ENCODE measurements at places on chromosomes 7 and 10.

- peak; percentile 5 for DNase-seq
These were observed 271.1 kb upstream of the SEMA3D start for GRCh38 chr7:85457911-85458310.

- DNase-seq = no peak
These were observed 55.3 kb downstream of the TEX36 start for GRCh38 chr10:125627646-125628045.

DNA sequence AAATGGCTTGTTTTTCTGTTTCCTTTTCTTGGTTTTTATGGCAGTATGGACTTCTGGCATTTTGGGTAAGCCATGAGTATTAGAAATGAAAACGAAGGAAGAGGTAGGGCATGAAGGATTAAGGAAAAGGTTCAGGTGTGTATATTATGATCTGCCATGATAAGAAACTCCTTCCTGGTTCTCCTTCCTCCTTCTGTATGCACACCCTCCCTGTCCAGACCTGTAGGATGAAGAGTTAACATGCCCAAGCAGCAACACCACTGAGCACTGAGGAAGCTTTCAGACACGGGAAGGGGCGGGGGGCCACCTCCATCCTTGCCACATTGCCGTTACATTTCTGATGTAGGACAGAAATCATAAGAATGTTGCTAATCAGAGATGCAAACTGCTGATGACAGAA, 361.0 kb upstream of the ZMIZ1 start:
- no peak for DNase-seq

DNA sequence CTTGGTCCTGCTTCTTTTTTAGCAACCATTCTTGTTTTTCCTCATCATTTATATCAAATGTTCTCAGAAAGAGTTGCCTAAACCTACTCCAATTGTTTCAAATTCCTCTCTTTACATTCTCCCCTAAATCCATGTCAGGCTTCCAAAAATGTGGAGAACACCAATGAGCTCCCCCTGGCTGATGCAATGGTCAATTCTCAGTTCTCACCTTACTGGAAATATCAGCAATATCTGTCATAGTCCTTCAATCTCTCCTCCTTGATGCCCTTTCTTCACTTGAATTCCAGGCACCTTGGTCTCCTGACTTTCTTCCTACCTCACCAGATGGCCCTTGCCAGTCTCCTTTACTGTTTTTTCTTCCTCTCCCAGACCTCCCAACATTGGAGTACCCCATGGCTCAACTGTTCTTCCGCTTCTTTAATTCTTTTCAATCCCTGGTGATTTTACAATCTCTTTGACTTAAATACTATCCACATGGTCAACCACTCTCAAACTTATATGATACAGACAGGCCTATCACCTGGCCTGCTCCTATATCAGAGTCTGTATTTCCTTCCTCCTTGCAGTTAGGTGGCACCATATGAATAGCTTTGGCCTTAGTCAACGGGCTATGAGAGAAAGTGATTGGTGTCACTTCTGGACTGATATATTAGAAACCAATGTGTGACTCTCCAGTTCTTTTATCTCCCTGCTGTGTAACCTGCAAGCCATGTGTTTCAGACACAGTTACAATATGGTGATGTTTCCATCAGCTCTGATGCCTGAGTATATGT, 47.4 kb upstream of the CAV2 start:
- no peak for DNase-seq

GRCh38 chr10:126090911-126091728, 194.8 kb downstream of the FANK1 start:
- DNase-seq = peak; percentile 71

- DNase-seq = no peak
These were observed 218.2 kb downstream of the ZNF248 start for GRCh38 chr10:37639200-37639599.

DNA sequence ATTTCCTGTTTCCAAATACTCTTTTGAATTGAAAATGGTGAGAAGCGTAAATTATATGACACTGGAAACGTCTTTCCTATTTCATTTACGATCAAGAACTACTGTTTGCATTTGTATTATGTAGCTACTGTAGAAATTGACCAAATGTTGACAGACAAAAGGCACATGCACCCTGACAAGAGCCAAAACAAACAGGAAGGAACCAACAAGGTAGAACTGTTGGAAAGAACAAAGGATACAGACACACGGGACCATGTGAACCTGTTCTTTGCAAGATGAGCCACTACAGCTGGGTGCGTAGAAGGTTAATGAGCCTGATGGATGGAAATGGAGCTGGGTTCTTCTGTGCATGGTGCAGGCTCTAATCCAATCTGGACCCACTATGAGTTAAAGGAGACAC, 48.4 kb upstream of the FZD8 start:
- no peak for DNase-seq

DNA sequence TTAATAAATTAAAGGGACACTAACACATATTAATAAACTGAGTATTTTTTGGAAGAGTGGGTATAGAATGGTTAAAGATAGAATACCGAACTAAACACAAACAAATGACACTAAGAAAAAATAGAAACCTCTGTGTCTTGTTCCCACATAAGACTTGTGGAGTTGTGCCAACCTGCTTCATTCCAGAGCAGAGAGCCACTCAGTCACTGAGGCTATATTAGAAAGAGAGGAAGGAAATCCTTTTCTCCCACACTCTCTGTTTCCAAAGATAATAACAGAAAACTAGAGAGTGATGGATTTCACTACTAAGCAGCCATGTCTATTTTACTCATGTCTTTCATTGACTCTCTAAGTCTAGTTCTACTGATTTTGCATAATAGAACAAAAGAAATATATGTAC, 26.0 kb downstream of the CTNNA3 start:
- peak; percentile 23 for DNase-seq

GRCh38 chr10:31099664-31100063, 68.0 kb upstream of the ZNF438 start:
- peak; percentile 69 for DNase-seq

- no peak for DNase-seq
These were observed 273.2 kb downstream of the CDK14 start for GRCh38 chr7:90869335-90869734.

DNA sequence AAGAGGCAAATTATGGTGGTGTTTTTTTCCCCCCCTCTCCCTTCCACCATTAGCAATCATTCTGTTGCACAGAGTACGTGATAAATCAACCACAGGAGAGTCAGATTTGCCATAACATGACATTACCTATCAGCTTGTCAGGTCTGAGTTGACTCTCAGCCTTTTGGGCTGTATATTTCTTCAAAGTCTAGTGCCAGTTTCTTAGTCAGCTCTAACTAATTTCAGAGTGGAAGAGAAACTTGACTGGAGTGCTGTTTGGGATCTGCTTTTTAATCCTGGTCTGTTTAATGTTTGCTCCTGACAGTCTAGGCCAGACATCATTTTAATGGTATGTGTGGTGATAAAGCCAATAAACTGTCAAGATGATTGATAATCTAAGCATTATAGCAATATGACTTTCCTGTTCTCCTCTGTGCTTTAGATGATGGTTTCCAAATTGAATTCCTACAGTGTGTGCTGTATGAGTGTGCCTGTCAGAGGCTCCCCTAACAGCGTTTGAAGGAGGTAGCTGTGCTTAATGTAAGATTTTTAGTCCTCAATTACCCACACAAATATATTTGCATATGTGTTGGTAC, 76.9 kb downstream of the LRMDA start:
- peak; percentile 51 for DNase-seq

DNA sequence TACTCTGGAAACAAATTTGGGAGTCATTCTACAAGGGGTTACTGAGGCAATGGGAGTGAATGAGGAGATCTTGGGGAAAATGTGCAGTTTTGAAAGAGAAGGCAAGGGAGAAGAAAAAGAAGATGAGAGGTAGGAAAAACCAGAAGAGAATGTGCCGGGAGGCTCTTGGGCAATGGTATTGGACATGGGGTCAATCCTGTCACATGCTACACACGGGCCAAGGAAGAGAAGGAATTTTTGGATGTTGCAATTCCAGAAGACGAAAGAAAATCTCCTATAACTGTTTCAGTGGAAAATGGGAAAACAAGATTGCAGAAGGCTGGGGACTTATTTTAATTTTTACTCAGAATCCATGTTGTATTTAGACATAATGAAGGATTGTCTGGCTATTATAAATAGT, 615.0 kb downstream of the PHTF2 start:
- DNase-seq = no peak

DNA sequence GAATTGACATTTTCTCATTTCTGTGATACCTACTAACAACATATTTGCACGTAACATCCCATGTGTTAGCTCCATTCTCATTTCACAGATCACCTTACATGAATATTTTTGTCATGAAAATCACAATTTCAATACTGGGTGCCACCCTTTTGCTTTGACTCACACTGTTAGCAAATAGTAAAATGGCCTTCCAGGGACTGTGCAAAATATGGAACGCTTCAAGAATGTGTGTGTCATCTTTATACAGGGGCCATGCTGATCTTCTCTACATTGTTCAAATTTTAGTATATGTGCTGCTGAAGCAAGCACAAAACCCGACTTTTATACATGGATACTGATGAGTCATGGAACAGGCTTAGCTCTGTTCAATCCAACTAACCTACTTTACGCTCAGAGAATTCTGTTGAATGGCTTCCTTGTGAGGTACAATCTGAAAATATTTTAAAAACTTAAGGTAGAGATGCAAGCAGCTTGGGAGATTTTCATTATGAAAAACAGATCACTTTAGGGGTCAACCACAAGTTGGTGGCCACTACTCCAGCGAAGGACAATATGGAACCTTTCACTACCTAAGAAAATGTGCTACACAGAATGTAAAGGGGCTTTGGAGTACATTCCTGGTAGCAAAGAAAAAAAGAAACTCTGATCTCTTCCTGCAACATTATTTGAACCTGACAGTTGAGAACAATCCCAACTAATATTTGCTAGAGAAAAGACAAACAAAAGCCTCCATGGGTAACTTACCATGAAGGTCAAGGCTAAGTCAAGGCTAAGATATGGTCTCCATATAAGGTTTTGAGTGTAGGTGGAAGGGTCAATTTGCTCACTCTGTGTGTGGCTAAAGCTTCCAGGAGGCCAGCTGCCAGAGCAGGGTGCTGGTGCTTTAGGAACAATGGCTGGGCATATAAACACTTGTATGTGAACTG, 11.9 kb downstream of the ANKRD26 start:
- DNase-seq = peak; percentile 12

- DNase-seq = peak; percentile 86
These were observed 86.8 kb downstream of the SORBS1 start for GRCh38 chr10:95474228-95475002.

DNA sequence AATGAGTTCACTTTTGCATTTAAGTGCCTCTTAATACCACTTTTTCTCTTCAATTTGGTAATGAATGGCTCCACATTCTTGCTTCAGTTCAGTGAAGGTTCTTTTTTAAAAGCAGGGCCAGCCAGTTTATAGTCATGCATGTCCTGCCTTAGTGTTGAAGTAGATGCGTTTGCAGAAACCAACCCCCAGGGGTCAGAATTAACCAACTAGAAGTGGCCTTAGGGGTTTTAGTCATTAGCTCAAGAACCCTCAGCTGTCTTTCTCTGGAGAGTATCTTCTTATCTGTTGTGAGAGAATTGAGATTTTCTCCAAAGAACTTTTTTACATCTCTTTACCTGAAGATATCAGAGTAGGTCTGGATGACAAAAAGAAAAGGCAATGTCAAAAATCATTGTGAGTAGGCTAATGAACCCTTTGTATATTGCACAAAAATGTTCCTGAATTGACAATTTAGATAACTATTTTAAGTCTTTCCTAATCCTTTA, 82.2 kb downstream of the PIK3CG start:
- peak; percentile 83 for DNase-seq

GRCh38 chr7:158270856-158271413, 316.7 kb downstream of the PTPRN2 start:
- DNase-seq = no peak

GRCh38 chr10:127997937-127998336, 91.0 kb downstream of the PTPRE start:
- DNase-seq = no peak

- DNase-seq = peak; percentile 73
These were observed 55.3 kb downstream of the KIF5B start for GRCh38 chr10:32000937-32001336.

DNA sequence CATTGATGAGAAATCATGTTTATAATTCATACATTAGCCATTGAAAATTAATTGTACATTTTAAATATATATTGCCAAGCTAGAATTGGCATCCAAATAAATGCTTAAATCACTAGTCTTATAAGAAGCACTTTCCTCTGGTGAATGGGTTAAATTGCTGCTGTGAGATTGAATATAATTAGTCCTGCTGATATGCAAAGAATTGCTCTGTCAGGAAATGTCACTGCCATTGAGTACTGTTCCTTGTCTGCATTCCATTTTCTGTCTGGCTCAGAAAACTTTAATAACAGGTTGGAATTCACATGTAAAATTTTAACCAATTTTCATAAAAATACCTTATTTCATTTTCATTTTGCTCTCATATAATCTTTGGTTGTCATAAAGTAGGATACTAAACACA, 589.1 kb downstream of the MAGI2 start:
- DNase-seq = no peak

GRCh38 chr10:6201516-6201975, 1.2 kb upstream of the PFKFB3 start:
- peak; percentile 64 for DNase-seq

GRCh38 chr10:110409926-110410325, 87.8 kb upstream of the DUSP5 start:
- DNase-seq = no peak

DNA sequence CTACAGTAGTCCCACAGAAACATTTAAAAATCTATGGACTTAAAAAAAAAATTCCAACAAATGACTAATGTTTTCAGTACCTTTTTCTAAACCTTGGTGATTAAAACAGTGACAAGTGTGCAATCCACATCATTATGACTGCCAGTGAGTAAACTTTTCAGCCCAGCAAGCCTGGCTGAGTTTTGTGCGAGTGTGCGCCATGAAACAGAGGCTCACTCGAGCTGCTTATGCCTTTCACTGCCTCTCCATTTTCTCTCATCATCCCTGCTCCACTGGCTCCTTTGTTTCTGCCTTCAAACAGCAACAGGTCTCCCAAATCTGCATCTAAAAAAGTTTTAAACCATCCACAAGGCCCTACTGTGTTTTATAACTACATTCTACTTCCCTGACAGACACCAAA, 105.8 kb downstream of the USP6NL start:
- no peak for DNase-seq

- no peak for DNase-seq
These were observed 525 bp upstream of the CHUK start for GRCh38 chr10:100229819-100230422.

- no peak for DNase-seq
These were observed 94.8 kb downstream of the CCDC71L start for GRCh38 chr7:106566196-106566595.

- no peak for DNase-seq
These were observed 37.0 kb downstream of the PFKP start for GRCh38 chr10:3104251-3104918.

- peak; percentile 47 for DNase-seq
These were observed 30.3 kb upstream of the LSM8 start for GRCh38 chr7:118153551-118154177.

GRCh38 chr10:124252097-124252715, 158.8 kb upstream of the CHST15 start:
- DNase-seq = no peak

DNA sequence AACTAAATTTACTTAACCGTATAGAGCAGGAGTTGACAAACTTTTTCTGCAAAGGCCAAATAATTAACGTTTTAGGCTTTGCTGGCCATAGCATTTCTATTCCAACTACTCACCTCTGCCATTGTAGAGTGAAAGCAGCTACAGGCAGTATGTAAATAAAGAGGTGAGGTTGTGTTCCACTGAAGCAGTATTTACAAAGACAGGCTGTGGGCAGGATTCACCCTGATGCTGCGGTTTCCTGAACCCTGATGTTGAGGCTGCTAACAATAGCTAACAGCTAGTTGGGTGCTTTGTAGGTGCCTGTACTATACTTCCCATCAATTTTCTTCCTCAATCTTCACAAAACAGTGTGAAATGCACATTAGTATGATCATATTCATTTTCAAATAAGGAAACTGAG, 47.0 kb upstream of the LAMB1 start:
- no peak for DNase-seq

Data from iris pigment epithelial cell (primary cell).